Amniotic stem cell (primary cell): ENCODE measurements at places on chromosomes 3 and 15.

DNA sequence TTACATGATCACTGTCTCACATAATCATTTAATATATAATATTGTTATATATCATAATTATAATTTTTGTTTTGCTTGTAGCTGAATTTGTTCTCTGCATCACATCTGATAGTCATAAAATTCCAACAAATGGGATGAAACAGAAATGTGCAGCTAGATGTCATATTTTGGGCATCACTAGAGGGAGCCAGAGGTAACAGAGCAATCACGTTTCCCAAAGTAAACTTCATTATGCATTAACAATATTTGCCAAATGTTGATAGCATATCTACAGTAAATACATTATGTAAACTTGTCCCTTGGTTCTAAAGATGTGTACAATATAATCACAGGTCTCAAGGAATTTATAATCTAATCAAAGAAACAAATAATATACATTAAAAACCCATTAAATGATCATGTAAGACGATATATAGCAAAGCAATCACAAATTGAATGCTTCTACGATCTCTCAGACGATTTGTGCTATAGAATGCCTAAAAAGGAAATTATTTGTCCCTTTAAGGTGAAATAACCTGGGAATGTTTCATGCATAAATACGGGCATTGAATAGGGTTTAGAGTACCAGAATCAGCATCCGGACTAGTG, 234.2 kb upstream of the MCTP2 start:
- no peak for DNase-seq

DNA sequence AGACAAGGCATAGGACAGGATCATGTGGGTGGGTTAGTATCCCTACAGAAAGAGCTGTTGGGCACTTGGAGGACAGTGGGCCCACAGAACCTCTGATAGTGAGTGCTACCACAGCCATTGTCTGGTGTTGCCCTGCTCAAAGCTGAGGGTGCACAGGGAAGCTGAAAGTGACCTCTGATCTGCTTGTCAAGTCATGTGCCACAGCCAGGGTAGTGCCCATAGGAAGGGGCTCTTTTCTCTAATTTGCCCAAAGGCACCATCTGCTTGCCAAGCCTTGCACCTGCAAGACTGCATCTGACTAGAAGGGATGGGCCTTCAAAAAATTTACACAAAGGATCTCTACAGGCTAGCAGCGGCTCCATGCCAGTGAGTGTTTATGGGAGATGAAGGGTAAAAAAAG, 87.4 kb upstream of the GSK3B start:
- DNase-seq, result no peak

GRCh38 chr15:43287254-43287653, 20.5 kb upstream of the TGM5 start:
- DNase-seq, result no peak

GRCh38 chr15:88440021-88440420, 27.2 kb downstream of the MRPL46 start:
- DNase-seq, result no peak

GRCh38 chr3:144480416-144480919, 508.8 kb downstream of the DIPK2A start:
- DNase-seq, result no peak

DNA sequence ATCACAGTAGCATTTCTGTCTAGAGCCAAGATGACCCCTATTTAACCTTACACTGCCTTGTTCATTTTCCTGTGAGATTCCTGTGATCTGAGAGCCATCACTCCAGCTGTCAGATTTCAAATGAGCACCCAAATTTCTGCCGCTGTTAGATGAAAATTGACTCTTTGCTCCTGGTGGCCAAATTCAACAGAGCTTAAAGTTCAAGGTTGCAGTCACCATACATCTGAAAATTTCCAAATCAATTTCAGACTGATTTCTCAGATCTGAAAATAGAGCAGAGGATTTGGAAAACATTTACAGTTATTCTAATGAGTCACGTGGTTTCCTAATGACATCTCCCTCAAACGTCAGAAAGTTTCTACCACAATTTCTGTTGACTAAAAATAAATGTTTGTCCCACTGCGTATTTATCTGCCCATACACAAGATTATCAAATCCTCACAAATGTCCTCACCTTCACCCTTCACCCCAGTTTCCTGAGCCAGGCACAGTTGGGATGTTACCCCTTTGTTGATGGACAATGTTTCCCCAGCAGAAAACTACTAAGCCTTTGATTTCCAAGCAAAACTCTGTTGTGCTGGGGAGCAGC, 16.4 kb downstream of the HDC start:
- no peak for DNase-seq

- no peak for DNase-seq
Measured at GRCh38 chr3:39187372-39188155, 4.8 kb downstream of the XIRP1 start.

DNA sequence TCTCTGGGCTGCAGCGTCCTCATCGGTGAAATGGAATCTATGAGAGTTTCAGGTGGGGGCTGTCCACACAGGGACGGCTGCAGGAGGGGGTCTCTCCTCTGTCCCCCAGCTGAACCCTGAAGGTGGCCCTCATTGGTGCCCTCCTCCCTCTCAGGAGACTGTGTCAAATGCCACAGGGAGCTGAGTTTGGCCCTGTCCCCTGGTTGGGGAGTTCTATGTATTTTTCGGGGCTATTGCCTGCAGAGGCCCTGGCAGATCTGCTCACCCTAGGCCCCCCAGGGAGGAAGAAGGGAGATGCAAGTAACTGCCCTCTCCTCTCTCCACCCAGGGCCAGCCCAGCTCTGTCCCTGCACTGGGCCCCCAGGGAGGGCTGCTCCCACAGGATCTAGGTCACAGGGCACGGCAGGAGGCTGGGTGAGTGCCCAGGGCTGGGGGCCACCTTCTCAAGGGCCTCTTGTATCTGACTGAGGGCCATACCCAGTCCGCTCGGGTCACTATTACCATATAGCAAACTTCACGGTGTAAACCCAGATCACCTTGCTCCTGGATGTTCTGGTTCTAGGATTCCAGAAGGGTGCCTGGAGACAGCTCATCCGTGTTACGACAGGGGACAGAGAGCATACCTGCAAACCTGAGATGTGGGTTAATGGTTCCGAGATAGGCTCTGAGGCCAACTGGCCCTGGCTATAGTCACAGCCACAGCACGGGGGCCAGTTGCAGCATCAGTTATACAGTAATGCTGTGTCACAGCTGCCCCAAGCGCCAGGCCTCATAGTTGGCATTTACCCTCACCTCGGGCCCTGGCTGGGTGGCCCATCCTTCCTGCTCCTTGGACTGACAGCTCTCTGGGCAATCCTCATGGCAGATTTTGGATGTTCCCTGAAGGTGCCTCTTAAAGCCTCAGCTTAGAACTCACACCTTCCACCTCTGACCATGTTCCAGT, 102.4 kb upstream of the PRR23E start:
- DNase-seq, result no peak

DNA sequence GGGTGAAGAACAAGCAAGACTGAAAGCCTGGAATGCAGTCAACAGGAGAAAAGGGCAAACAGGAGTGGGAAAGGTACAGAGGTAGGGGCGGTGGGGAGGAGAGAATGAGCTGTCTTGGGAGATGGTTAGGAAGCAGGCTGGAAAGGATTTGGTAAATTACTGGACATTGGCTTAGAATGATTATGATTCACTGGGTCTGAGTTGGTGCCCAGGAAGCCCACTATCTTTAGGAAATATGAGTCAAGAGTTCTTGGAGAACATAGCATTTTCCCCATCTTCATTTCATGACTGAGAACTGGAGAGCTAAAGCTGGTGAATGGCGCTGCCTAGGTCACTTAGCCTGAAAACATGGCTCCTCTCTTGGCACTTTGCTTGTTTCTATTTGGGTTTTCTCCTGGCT, 74.7 kb upstream of the C3orf80 start:
- DNase-seq, result no peak

DNA sequence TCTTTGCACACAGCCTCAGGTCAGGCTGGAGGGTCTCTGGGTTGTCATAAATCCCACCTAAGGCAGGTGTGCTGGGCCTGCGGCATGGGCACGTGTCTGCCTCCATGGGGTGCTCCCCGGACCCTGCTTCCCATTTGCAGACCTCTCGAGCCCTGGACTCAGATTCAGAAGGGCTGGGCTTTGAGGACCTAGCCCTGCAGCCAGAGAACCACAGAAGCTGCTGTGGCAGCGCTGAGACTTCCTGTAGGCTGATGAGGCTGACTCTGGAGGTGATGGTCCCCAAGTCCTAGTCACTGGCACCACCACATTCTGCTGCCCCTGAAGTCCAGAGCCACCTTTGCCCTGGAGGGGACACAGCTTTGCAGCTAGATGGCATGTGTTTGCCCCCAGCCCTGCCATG, 156.4 kb downstream of the LRRC28 start:
- no peak for DNase-seq

GRCh38 chr15:100095541-100096247, 246.1 kb downstream of the ADAMTS17 start:
- DNase-seq, result no peak

DNA sequence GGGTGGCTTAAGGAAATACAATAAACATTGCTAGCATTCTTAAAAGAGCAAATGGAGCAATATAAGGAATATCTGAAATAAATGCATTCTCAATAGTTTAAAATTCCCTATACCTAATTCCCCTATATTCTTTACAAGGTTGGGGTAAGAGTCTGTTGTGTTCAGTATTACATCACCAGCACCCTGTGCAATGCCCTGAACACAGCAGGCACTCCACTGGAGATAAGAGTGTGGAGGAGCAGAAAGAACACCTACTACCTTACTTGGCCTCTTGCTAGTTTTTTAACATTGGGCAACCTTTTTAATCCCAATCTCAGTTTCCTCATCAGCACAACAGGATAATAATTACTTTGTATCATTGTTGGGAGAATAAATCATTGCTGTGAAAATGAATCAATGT, 140.2 kb upstream of the PLXND1 start:
- no peak for DNase-seq
